ENCODE measurements at places on chromosomes 5 and 9.

DNA sequence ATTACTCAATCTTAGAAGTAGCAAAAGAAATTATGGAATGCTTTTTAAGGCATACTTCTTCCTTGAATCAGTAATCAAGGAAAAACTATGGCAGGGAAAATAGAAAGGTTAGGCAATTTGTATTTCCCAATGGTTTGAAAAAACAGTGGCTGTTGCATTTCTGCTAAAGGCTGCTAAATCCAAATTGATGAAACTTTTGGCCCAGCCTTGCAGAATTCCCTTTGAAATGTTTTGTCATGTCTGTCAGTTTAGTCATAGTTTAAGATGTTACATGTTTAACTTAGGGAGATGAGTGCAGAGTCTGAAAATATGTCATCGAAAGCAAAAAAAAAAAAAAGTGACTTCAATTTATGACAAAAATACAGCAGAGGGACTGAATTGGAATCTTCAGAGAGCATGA is 878.9 kb upstream of the WWC1 start:
- DNase-seq, result no peak

- no peak for DNase-seq
Measured at GRCh38 chr9:34524349-34524748, 1.6 kb upstream of the ENHO start.

DNA sequence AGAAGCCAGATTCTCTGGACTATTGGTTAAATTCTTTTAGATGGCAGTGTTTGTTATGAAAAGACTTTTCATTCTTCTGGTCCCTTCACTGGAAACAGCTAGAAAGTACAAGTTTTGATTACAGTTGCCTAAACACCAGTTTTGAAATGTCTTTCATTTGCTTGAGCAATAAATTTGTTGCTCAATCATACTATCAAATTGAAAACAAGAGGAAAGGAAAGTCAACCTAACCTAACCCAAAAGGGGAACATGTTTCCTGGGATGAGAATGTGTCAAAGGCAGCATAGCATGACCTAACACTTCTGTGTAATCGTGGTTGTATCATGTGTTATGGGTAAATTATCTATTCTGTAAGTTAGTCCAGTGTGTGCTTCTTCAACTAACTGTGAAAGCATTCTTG is 213.2 kb downstream of the TMC1 start:
- no peak for DNase-seq

GRCh38 chr9:93188426-93189368 is 4.8 kb downstream of the WNK2 start:
- DNase-seq, result no peak

DNA sequence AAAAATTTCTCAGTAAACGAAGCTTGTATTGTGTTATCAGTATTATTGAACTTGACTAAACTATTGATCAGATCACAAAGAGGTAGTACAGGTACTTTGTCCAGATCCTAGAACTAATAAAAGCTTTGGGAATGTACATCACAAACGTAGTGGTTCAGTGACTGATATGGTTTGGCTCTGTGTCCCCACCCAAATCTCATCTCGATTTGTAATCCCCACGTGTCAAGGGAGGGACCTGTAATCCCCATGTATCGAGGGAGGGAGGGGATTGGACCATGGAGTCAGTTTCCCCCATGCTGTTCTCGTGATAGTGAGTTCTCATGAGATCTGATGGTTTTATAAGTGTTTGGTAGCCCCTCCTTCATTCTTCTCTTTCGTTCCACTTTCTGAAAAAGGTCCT is 100.9 kb downstream of the ARRDC3 start:
- no peak for DNase-seq

DNA sequence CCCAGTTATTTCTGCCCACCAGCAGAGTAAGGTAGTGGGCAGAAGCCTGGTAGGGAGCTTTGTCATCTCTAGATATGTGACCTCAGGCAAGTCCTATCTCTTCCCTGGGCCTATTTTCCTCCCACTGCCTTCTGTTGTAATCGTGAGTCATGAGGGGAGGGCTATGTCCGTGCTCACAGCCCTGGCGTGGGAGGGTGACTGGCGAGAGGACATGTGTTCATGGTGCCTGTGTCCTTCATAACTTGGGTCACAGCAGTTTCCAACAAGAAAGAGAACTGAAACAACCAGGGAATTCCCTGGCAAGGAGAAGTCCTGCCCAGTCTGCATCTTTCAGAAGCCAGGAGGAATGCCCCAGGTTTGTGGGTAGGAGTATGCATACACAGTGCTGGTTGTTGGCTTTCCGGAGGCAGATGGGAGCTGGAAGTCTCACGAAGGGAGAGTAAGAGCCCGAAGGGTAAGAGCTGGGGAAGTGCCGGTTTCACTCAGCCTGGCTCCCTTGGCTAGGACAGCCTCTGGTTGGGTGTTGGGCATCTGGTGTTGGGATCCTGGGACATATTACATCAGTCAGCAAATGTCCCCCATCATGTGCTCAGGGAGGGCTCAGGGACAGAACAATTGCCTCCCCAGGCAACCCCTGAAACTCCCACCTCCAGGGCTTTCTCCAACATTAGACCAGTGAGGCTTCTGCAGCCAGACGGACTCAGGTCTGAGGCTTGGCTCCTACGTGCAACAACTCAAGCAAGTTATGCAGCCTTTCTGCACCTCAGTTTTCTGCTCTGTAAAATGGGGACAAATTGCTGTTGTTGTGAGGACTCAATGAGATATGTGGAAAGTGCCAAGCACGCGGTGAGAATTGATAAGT is 4.3 kb upstream of the TIFAB start:
- no peak for DNase-seq

DNA sequence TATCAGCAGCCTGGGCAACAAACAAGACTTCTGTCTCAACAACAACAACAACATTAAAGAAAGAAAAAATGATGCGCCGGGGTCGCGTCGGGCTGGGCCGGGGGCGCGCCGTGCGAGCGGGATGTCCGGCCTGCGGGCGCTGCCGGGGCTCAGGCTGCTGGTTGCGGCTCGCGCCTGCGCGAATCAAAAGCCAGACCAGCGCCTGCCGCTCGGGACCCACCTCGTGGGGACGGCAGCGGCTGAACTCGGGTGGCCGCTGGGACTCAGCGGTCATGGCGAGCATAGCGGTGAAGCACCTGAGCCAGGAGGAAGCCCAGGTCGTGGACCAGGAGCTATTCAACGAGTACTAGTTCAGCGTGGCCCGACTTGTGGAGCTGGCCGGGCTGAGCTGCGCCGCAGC is 11.9 kb upstream of the NHP2 start:
- DNase-seq, result no peak

- DNase-seq, result no peak
Measured at GRCh38 chr9:1604942-1605560, 410.1 kb upstream of the SMARCA2 start.

- DNase-seq, result no peak
Measured at GRCh38 chr9:125652759-125653158, 54.2 kb downstream of the MAPKAP1 start.

DNA sequence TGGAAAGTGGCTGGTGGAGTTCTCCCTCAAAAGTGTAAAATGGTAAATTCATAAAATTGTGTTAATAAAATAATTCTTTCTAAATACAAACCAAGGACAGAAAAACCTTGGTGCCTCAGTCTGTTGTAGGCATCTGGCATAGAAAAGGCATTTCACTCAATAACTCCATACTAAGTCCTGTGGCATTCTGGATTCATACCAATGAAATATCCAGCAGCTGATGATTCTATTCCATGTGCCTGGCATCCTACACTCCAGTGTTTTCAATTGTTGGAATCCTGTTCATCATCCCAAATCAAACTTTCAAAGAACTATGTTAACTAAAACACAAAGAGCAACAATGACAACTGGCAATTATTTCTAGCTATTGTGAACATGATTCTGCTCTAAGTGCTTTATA is 21.6 kb upstream of the ALDH1A1 start:
- no peak for DNase-seq

DNA sequence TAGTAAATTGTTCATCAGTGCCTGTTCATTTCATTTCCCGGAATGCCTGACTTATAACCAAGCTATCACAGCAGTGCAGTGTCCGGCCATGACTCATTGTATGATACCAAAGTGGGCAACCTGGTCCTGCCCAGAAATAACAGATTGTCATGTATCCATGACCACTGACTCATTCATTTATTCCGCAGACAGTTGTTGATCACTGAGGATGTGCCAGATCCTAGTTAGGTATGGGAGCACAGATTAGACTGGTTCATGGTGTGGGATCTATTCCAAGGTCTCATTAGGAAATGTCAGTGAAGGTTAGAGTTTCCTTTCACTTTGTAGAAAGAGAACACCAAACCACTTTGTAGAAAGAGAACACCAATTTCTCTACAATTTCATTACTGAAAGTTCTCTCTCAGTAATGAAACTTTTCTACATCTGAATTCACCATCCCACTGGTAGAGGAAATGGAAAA is 8.7 kb downstream of the NREP start:
- no peak for DNase-seq

DNA sequence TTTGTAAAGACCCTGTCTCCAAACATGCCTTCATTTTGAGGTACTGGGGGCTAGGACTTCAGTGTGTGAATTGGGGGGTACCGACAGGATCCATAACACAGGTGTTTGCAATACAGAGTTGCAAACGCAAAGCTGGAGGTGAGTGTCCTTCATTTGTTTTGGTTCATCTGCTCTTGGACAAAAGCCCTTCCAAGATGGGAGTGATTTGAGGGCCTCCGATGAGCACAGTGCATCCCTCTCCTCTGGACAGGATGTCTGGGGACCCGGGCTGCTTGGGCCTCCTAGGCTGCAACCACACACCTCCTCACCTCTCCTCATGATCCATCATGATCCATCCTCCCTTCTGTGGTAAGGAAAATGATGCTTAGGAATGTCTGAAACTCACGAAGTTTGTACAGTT is 23.8 kb downstream of the FGD3 start:
- no peak for DNase-seq

GRCh38 chr9:6543204-6543603 is 102.3 kb downstream of the GLDC start:
- no peak for DNase-seq

GRCh38 chr5:29899583-29899982 is 1293.9 kb upstream of the CDH6 start:
- DNase-seq, result no peak

DNA sequence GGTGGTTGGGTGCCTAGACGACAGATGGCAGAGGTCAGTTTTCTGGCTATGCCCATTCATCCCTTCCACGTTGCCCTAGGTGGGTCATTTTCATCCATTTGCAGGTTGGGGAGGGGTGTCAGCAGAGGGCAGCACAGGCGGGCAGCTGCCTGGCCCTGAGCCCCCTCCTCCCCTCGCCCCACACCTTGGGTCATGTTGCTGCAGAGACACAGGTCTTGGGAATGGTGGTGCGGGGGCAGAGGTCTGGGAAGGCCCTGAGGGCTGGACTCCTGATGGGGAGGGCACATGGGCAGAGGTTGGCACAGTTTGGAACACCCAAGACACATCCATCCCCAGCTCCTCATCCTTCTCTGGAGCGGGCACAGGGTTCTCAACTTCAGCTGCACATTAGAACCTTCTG is 103.2 kb upstream of the LMX1B start:
- no peak for DNase-seq

- DNase-seq, result no peak
Measured at GRCh38 chr5:147690595-147690994, 91.9 kb downstream of the JAKMIP2 start.

GRCh38 chr5:10233011-10233410 is 16.7 kb downstream of the ATPSCKMT start:
- no peak for DNase-seq

- no peak for DNase-seq
Measured at GRCh38 chr9:33107762-33108161, 31.3 kb upstream of the SMU1 start.

- no peak for DNase-seq
Measured at GRCh38 chr5:159783726-159784247, 132.5 kb upstream of the ADRA1B start.

DNA sequence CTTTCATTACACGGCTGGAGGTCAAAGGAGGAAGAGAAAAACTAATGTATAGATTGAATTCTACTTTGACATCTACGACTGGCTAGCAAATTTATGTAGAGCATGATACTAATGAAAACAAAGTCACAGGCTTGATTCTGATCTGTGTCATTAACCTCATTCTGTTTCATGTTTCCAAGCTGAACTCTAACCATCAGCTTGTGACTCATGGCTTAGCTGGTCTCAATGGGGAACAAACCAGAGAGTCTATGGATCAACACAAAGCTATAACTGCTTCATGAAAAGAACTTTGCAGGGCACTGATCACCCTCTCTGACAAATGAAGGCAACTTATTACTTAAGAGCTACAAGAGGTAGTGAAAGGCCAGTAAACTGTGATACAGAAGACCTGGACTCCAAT is 23.6 kb upstream of the PDE4D start:
- no peak for DNase-seq

DNA sequence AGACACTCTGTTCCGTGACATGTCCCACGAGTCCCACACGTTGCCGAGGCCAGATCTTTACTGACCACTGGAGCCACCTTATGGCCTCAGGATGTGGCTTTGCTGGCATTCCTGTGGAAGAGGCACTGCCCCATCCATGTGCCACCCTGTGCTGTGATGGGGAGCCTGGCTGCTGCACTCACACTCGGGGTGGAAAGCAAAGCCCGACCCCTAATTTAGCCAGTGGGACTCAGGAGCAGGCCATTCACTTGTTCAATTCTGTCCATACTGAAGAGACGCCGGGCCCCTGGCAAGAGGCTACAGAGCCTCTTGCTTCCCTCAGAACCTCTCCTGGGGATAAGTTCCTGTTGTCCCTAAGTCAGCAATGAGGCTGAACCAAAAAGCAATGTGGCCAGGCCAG is 18.6 kb upstream of the CEP72 start:
- DNase-seq, result no peak

DNA sequence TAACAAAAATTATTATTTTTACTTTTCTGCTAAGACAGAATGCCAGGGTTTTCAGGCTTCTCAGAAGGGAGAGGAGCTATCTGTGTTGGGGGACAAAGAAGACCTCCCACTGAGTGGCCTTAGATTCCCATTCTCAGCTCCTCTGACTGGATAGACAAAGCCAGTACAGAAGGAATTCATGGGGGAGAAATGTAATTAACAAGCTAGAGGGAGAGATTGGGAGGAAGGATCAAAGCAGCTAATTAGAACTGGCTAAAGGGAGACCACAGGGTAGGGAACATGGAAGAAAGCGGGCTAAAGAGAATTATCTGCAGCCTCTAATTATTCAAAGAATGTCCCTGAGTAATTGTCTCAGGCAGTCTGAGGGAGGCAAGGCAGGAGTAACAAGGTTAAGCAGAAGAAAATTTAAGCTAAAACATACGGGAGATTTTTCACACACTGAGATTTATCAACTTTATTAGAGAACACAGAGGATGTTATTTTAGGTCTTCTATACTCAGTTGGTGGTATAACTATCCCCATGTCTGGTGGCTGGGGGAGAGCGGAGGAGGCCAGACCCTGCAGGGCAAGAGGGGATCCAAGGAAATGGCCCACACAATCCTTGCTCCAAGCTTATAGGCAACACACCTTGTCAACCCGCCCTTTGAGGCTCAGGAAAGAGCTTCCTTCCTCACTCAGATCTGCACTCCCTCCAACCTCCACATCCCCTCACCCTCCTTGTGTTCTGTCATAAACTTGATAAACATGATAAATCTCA is 87.7 kb upstream of the LRRTM2 start:
- DNase-seq, result no peak

GRCh38 chr9:136742591-136743391 is at the start of gene LCN10:
Gene LCN10, minus strand, starts transcription at chr9:136742940. Its CDS starts 37 bp downstream, at chr9:136742903.
- no peak for DNase-seq
